HT-29 (cell line): ENCODE measurements at places on chromosomes 1 and 21. TPM values are rescaled to one million over a fixed set of nuclear protein-coding genes. Genes with fewer than 3 reads are reported as not detected.

Gene RXFP4
- total RNA-seq, result 0.47 and 3.1 TPM in 2 replicates

DNA sequence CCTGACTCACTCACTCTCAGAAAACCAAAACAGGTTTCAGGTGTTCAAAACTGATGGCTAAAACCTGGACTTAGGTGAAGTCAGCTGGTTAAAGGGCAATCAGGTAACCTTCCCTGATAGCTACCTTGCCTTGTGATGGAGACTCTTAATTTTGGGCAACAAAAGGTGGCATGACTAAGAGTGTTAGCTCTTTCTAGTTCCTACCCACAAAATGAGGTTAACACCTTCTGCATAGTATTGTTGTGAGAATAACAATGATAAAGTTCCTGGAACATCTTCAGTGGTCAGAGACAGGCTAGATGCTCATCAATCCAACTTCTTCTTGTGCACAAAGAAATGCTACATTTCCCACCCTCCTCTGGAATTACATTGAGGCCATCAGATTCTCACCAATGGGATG is 214.8 kb downstream of the ZNF648 start:
- DNase-seq, result no peak

GRCh38 chr21:36320421-36321324 is 676 bp downstream of the MORC3 start:
- DNase-seq, result peak; percentile 61

DNA sequence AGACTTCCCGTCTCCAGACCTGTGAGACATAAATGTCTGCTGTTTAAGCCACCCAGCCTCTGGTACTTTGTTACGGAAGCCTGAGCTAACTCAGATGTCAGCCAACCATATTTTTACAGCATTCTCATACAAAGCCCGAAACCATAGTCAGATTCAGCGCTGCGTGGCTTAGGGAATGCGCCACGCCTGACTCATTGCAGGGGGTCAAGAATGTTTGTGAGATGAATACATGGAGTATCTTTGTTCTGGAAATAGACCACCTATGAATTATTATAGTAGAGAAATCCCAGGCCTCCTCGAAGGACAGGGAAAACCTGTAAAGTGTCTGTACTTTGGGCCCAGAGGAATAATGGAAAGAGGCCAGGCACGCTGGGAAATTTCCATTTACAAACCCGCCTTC is 434.8 kb downstream of the CAMTA1 start:
- DNase-seq, result no peak

DNA sequence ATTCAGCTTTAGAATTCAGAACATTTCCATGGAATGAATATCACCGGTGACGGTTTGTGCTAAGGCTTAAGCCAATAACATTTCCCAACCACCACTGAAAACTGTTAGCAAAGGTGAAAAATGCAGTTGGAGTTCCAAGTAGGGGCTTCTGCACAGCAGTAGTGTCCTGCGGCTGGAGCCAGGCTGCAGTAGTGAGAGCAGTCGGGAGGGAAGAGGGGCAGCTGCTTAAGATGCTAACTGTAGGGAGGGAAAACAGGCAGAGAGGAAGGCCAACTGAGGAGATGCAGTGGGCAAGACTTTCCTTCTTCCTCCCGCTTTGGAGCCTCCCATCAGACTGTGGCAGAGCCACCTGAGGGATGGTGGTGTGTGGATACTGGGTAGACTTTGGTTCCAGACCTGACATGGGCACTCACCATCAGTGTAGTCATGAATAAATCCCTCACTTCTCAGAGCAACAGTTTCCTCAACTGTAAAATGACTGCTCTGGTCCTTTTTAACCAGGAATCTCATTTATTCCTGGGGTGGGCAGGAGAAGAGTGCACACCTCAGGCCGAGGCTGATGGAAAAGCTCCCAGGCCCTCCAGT is 3.2 kb downstream of the F3 start:
- no peak for DNase-seq
